ENCODE measurements at places on chromosomes 4 and X.

- DNase-seq: no peak
Measured at GRCh38 chr4:108570993-108571569, 49.3 kb upstream of the RPL34 start.

DNA sequence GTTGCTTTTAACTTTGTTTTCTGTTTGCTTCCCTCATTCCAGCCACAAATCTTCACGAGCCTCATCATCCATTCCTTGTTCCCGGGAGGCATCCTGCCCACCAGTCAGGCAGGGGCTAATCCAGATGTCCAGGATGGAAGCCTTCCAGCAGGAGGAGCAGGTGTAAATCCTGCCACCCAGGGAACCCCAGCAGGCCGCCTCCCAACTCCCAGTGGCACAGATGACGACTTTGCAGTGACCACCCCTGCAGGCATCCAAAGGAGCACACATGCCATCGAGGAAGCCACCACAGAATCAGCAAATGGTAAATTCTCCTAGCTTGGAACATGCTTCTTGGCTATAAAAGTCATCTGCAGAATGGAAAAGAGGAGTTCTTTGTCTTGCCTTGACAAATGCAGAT, 12.6 kb downstream of the AMTN start:
- DNase-seq: no peak

DNA sequence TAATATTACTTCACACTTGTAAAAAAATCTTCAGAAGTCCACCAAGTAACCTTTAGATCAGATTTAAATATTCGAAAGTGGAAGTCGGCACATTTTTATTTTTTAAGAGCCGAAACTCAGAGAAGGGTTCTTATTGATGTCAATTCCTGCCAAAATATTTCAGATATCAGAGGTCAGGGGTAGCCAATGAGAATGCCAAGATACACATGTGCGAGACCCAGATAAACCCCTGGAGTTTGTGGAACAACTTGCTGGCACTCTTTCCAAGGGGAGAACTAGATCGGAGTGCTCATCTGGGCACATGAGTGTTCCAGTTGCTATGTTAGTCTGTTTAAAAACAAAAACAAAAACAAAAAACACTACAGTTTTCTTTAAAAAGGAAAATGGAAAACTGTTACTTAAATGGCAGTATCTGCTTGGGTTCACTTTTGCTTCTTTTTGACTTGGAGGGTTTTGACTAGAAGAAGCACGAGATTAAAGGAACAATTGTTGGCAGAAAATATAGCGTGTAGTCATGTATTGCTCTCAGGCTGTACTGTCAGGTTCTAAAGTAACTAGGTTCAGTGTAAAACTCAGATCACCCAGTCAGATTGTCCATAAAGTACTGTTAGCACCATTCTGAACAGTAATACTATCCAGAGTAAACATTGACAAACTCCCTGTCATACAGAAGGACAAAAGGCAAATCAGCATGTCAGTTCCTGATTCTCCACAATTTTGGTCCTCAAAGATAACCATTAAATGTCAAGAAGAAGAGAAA, 188.0 kb upstream of the PACRGL start:
- DNase-seq: no peak

DNA sequence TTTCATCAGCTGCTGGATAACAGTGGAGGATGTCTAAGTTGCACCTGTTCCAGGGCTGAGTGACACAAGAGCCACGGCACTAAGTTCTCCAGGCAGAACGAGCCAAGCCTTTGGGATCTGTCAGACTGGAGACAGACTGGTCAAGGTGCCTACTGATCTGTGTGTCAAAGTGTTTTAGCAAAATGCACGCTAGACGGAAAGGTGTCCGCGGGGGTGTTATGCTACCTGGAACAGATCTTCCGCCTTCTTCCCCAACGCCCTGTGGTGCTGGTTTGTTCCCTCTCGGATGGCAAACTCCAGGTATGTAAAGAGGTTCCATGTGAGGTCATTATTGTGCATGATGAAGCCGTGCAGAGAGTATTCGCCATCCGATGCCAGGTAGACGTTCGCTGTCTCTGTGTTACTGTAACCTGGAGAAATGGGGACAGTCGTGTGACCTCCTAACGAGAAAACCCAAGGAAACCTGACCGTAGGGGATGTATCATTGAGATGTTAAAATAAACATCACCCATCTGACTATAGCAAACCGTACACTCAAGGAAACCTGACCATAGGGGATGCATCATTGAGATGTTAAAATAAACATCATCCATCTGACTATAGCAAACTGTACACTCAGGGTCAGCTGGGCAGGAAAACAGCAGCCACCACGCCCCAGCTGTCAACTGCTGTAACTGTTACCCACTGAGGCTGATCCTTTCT, 29.7 kb upstream of the SLC25A6 start:
- DNase-seq: no peak

- DNase-seq: no peak
Measured at GRCh38 chr4:1207603-1208265, 35.4 kb upstream of the SPON2 start.

DNA sequence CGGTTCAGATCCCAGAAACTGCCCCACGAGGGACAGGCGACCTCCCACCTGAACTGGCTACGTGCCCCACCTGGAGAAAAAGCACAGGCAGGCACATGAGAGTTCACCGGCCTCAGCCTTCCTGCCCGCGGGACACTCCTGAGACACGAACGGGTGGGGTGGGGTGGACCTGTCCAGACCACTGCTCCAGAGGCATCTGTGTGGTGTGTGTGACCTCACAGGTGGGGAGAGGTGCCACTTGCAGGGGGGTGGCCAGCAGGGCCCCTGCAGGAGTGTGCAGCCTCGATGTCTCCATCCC, 18.5 kb downstream of the NELFA start:
- no peak for DNase-seq

DNA sequence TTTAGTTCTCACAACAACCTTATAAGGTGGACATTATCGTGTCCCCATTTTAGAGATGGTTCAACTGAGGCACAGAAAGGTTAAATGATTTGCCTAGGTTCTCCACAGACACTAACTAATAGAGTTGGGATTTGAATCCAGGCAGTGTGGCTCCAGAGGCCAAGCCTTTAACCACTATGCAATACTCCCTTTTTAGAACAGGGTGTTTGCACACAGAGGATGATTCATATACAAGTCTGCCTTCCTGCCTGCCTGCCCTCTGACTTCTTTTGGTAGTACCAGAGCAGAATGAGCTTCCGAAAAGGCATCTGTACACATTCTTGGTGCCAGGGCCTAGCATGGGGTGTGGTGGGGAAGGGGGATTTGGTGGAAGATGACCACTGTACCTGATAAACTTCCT, 150.8 kb upstream of the ARHGEF9 start:
- no peak for DNase-seq

- no peak for DNase-seq
Measured at GRCh38 chr4:104869831-104870230, 276.8 kb upstream of the TET2 start.

DNA sequence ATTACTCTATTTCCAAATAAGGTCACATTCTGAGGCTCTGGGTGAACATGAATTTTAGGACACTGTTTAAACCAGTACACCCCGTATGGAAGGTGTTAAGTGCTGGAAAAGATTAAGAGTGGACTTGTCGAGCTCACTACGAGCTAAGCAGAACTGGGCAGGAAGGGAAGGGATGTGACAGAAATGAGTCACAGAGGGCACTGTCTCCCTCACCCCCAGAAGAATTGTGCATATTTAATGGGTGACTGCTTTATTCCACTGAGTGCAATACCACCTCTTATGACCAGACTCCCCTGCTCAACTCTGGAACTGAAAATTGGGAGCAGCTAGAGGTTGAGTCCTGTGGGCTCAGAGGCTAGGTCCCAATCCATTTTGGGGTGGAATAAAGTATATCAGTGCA, 187.4 kb upstream of the RPS6KA3 start:
- DNase-seq: no peak

DNA sequence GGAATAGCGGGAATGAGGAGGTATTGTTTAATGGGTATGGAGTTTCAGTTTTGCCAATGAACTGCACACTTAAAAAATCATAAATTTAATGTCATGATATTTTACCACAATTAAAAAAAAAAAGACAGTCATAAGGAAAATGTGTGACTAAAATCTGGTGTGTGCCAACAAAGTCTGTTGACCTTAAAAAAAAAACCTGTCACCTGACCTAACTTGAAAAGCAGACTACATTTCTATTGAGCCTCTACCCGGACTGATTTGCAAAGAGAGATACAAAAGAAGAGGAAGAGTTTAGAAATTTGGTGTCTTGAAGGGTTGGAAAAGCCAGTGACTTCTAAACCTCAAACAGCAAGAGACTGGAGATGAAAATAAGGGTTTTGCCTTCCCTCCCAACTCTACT, 48.4 kb downstream of the TMEM150C start:
- DNase-seq: no peak

GRCh38 chrX:10160211-10160610, 3.4 kb downstream of the CLCN4 start:
- no peak for DNase-seq

GRCh38 chr4:159191989-159192388, 89.1 kb downstream of the RAPGEF2 start:
- no peak for DNase-seq

DNA sequence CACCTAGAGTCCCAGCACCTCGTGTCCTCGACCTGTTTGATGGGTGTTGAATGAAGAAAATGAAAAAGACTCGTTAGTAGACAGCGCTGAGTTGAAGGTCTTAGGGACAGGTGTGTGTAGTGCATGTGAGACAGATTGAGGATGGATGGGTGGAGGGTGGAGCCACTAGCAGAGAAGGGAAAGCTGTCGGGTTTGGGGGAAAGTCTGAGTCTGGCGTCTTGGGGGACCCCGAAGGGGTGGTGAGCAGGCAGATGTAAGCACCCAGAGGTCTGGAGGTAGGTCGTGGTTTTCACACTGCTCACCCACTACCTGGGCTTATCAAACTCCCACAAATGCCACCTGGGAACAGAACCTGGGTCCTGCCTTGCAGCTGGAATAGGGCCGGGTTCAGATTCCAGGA, 16.0 kb downstream of the TMEM271 start:
- no peak for DNase-seq

GRCh38 chr4:95627709-95628108, 78.9 kb upstream of the UNC5C start:
- no peak for DNase-seq

DNA sequence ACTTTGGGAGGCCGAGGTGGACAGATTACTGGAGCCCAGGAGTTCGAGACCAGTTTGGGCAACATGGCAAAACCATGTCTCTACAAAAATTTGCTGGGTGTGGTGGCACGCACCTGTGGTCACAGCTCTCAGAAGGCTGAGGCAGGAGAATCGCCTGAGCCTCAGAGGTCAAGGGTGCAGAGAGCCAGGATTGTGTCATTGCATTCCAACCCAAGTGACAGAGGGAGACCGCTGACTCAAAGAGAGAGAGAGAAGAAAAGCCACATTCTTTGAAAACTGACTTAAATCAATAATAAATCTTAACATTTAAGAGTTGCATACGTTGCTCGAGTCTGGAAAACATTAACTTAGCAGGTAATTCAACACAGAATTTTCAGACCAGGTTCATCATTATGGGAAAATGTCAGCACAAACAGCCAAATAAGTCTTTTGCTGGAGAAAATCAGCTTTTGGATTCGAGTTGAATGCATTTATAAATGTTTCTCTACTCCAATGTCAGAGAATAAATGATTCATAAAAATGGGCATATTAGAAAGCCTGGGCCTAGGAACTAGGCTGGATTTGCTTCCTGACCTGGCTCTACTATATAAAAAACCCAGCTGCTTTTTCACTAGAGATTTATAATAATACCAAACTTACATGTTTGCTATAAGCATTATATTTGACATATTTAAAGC, 68.3 kb upstream of the RBPJ start:
- no peak for DNase-seq

DNA sequence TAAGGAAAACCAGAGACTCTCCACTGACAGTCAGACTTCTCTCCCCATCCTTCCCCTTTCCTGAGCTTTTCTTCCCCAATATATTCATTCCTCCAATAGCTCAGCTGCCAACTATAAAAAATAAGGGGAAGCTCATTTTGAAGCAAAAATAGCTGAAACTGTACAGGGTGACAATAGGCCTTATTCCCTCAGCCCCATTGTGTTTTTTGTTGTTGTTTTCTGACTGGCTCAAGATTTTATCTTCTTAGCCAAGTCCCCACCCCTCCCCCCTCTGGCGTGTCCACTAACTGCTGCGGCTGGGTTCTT, 26.2 kb downstream of the PRPS1 start:
- no peak for DNase-seq

DNA sequence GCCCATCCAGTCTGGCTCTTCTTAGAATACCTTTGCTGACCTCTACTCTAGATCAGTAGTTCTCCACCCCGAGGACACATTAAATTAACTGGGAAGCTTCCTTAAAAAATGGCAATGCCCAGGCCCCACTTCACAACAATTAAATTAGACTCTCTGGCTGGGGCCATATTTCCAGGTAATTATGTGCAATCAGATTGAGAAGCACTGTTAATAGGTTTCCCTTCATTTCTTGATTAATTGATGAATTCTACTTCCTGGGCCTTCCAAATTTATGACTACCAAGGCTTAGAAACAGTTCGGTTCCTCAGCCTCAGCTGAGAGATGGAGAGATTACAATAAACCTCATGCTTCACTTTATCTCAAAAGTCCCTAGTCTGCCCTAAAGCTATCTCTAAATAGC, 71.7 kb upstream of the LIMCH1 start:
- DNase-seq: no peak

DNA sequence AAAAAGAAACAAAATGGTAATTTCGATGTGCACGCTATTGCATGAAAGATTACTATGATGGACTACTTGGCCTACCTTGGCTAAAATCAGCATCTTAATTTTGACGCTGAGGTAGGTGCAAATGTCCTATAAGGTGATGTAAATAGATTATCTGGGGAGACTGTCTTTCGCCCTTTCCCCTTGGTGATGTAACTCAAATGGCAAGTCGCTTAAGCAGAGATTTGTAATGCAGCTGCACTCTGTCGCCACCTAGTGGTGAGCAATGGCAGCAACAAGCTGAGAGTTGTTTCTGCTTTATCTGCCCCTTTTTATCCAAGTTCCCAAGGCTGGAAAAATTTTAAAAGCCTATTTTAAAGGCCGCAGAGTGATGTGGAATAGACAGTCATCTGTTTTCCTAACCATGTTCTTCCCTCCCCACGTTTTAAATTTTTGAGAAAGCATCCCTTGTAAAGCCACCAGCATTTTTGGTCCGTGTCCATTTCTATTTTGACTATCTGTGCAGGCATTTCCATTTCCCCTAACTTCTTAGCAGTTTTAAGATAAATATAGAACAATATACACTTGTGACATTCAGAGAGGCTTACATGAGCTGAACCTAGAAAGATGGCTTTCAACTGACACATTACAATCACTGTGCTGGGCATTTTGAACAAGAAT, 62.4 kb upstream of the PDLIM3 start:
- peak; percentile 62 for DNase-seq

- no peak for DNase-seq
Measured at GRCh38 chr4:127759228-127759820, 22.8 kb upstream of the HSPA4L start.

DNA sequence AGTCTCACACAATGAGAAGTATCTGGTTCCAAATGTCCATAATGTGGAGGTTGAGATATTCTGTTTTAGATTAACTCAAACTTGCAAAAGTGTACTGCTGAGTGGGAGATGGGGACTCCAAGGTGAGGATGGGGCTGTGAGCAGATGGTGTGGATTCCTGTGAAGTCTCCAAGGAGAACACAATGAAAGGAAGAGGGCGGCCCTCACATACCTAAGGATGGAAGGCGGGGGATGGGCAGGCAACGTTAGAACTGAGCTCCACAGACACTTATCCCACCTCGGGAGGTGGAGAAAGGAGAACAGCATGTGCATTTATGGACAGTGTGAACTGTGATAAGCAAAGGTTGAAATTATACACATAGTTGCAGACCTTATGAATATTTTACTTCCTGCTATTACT, 9.9 kb upstream of the SPATA4 start:
- DNase-seq: no peak
